ENCODE measurements at places on chromosomes 6 and 20. TPM values are rescaled to one million over a fixed set of nuclear protein-coding genes. Genes with fewer than 3 reads are reported as not detected.
A peak's percentile ranks its signal among the peaks of the same experiment; 100 is the strongest.

DNA sequence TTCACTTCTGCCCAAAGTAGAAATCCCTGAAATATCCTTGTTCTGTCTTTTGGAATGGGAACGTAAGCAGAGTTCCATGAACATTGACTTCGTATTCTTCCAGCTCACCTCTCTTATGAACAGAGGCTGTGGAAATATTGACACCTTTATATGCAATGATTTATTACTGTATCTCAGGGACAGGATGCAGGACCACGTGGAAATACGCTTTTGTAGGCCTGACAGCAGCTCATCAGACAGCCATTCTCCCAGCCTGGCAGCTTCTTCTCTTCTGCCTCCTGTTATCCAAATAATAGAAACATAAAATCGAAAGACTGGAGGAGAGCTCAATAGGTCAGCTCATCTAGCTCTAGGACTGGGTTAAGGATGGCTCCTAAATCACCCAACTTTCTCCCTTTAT is 106.2 kb upstream of the DTNBP1 start:
- no peak for DNase-seq

DNA sequence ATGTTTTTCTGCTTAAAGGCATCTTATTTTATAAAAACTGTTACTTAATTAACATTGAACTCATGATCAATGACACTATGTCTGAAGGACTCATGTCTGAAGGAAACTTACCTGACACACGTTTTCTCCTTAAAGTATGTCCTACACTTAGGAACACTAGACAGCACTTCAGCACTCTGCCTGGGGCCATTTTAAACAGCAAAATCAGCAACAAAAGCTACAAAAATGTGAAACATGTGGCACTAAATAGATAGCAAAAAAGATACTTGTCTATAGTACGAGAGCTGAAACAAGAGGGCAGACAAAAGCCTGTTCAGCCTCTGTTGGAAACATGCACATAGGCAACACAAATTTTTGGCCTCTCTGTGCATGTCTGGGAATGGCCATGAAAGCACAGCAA is 93.5 kb upstream of the TMEM30A start:
- DNase-seq = no peak

DNA sequence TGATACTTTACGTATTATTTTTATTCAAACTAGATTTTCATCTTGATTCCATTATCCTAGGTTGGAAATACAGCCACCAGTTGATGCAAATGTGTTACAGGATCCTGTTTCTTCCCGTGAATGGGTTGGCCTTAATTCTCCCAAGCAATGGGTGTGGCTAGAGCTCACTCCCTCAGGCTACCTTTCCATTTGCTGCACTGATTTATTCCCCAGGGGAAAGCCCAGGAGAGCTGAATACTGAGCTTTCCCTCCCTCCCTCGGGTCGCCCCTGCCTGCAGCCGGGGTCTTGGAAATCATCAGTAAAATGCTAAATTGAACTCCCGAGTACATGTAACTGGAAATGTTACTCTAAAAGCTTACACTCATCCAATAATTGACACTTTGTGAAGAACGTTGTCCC is 9.9 kb downstream of the SMOC2 start:
- DNase-seq = no peak

DNA sequence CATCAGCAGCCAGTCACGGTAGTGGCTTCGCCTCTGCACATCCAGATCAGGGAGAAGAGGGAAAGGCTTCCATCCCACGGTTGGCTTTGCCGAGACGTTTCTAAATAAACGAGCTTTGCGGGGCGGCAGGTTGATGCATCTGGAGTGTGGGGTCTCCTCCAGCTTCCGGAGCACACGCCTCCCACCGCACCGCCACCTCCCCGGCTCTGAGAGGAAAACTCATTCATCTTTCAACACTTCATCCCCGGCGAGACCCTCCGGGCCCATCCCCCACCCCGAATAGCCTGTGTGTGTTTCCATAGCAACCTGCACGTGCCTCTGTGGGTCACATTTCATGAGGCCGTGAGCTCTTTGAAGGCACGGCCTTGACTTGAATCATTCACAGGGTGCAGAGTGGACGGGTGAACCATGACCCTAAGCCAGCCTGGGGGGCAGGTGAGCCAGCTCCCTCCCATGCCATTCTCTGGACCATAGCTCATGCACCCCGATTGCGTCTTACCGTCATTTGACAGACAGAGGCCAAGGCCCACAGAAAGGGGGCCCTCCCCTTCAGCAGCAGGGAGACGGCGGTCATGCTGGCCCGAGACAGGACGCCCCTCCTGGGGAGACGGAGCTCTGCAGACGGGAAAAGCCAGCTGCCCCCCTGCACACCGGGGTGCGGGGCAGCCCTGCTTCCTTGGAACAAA is 16.2 kb upstream of the CHRNA4 start:
- DNase-seq = no peak

GRCh38 chr6:11822346-11822745 is 43.7 kb upstream of the ADTRP start:
- no peak for DNase-seq

DNA sequence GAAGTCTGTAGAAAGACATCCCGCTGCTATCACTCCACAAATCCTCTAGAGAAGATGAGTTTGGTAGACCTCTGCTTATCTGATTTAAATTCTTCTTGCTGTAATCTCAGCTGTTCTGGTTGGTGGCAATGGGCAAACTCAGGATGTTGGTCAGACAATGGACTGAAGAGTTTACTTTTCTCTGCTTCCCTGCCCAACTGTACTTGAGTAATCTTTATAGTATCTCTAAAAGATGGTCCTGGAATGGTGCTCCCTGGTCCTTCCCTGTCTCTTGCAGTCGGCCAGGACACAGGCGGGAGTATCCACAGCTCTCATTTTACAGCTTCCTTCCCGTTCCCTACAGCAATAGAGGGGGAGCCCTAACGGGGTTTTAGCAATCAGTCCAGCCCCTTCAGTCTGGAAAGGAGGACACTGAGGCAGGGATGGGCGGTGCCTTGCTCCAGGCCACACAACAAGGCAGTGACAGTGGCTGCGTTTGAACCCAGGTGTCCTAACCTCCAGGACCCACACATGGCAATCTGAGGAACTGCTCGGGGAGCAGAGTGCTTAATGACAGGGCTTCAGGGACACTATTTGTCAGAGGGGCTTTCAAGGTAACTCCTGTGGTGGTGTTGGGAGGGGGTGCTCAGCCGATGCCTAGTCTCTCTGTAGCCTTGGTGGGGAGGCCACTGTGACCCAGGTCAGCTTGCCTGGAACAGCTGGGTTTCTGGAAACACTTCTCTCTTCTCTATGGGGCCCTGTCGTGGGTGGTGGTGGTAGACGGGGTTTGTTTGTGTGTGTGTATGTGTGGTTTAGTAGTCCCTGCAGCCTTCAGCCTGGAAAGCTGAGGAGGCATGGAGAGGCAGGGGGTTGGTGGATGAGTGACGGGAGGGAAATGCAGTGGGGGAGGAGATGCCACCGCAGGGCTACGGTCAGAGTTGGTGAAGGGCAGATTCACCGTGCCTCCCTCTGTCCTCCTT is 9.5 kb upstream of the VEGFA start:
- DNase-seq = no peak

- no peak for DNase-seq
Observed at GRCh38 chr6:123203928-123204327, 207.9 kb downstream of the CLVS2 start.

GLP1R gene
- not detected for total RNA-seq

- no peak for DNase-seq
Observed at GRCh38 chr6:11381801-11382513, 149.5 kb upstream of the NEDD9 start.

GRCh38 chr6:18262702-18263417 is 1.5 kb downstream of the DEK start:
- no peak for DNase-seq

GPR6 gene
- not detected for total RNA-seq

- DNase-seq = no peak
Observed at GRCh38 chr20:24782801-24783630, 166.1 kb upstream of the CST7 start.

- no peak for DNase-seq
Observed at GRCh38 chr20:29302979-29303644, 1954.4 kb upstream of the DEFB115 start.

DNA sequence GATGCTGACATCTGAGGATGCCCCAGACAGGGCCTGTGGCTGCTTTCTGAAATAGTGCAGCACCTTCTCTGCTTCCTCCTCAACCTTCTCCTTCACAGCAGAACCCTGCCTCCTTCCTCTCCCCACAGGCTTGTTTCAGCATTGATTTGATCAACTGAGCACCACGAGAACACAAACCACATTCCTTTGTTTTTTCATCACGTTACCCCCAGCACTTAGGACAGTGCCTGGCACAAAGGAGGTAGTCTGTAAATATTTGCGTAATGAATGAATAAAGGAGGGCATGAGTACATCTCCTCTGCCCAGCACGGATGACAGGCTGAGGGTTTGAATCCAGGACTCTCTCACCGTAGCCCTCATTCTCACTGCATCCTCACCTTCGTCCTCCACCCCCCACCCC is 21.3 kb upstream of the WFDC2 start:
- no peak for DNase-seq

DNA sequence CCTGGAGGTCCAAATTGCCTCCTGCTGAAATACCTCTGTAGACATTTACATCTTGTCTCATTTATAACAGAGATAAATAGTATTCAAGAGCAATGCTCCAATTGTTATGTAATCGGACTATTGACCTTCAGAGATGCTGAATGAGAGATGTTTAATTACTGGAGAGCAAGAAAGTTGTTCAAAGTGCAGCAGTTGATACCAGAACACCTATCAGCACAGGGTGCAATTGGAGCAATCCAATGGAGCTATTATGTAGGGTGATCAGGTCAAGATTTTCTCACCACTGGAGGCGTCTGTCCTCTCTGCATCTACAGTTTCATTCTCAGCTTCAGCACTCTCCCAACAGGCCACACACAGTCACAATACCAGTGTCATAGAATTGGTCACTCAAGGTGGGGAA is 19.5 kb upstream of the TMX4 start:
- no peak for DNase-seq

DNA sequence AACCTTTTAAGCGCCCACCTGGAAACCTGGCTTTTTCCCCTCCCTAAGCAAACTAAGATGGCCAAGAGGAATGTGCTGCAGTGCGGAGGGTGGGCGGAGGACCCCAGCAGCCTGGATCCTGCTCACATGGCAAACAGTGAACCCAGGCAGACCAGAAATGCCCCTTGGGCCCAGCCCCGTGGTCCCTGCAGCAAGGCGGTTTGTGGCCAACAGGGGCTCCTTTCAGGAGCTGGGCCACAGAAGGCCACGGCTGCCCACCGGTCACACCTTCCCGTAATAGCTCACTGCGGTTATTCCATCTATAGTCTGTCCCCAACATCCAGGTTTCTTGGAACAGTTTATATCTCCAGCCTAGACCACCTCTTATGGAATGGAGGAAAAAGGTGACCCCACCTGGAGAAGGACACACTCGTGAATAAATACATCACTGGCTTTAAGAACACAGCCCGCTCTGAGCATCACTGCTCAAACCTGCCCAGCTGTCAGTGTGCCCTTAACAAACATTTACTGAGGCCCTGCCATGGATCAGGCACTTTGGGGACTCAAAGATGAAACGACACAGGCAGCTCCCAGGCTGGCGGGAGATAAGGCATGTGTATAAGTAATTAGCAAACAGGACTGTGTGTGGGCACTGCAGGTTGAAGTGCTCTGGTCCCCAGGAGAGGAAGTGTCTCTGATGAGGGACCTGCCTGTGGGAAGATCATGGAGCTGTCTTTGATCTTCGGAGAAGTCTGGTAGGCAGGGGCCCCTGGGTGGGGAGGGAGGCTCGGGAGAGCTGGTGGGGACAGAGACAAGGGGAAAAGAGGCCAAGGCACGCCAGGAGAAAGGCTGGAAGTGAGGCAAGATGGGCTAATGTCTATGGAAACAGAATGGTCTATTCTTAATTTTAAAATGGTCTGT is 3.2 kb upstream of the TUBB1 start:
- DNase-seq = no peak

NKX2-4 gene
- total RNA-seq = not detected

- no peak for DNase-seq
Observed at GRCh38 chr20:50469796-50470195, 40.4 kb upstream of the PTPN1 start.

TBC1D32 gene
- 3.9 TPM for total RNA-seq

GRCh38 chr20:46683668-46683938 is 5.6 kb downstream of the TP53RK start:
- DNase-seq = no peak

SIRPB2 gene
- not detected for total RNA-seq

FAM83B gene
- not detected for total RNA-seq

DNA sequence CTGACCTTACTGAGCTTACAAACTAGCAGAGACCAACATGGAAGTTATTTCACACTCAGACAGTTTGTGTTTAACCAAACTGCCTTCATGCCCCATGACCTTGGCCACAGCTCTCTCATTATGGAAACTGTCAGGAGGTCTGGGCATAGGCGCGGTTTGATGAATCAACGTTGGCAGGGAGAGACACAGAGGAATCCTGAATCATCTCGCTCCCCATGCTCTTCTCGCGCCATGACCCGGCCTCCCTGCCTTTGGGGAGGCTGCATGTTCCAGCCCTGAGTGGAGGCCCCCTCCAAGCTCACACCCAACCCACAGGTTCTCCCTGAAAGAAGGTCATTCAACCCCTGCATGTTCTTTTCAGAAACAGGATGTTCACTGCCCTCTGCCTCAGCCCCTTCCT is 15.9 kb upstream of the GDAP1L1 start:
- DNase-seq = no peak

FARS2 gene
- 12.8 TPM for total RNA-seq

CD40 gene
- total RNA-seq = 0.34 TPM

RNF39 gene
- not detected for total RNA-seq

PRKN gene
- not detected for total RNA-seq

TEAD3 gene
- total RNA-seq = 35.1 TPM

DNA sequence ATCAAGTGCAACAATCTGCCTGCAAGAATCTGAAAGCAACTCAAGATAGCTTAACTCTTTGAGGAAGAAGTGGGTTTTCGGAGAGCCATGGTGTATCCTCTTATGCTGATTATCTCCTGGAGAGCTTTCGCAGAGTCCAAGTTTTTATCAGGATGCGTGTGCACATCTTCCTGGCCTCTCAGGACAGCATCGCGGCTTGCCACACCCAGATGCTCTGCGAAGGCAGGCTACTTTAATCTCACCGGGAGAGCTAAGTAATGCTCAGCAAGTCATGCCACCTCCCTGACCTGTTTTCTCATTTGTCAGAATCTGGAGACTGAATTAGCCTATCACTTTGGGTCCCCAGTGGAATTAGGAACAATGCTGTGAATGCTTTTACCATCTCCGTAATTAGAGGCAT is 52.9 kb downstream of the TTI1 start:
- no peak for DNase-seq

GRCh38 chr20:11305406-11305805 is 612.3 kb upstream of the BTBD3 start:
- no peak for DNase-seq

NOTCH4 gene
- 0.27 TPM for total RNA-seq

DNA sequence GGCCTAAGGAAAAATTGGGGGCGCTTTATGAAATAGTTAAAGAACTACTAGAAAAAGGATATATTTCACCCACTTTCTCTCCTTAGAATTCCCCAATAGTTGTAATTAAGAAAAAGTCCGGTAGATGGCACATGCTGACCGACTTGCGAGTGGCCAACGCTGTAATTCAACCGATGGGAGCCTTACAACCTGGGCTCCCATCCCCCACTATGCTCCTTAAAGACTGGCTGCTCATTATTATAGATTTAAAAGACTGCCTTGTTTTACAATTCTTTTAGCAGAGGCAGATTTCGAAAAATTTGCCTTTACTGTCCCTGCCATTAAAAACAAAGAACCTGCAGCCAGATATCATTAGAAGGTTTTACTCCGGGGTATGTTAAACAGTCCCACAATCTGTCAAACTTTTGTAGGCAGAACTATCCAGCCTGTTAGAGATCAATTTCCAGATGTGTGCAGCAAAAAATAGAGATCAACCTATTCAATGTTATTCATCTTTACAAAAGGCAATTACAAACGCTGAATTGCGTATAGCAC is 58.5 kb upstream of the PRSS16 start:
- peak; percentile 79 for DNase-seq
